Eye (tissue), 1 donor: ENCODE measurements at places on chromosomes 4 and X.

- no peak for DNase-seq
These were observed 77.9 kb downstream of the PALLD start for GRCh38 chr4:168574581-168575295.

- DNase-seq: no peak
These were observed 22.7 kb downstream of the F8A1 start for GRCh38 chrX:154908821-154909220.

- DNase-seq: peak; percentile 90
These were observed 999.0 kb upstream of the ADGRL3 start for GRCh38 chr4:60201052-60201673.

DNA sequence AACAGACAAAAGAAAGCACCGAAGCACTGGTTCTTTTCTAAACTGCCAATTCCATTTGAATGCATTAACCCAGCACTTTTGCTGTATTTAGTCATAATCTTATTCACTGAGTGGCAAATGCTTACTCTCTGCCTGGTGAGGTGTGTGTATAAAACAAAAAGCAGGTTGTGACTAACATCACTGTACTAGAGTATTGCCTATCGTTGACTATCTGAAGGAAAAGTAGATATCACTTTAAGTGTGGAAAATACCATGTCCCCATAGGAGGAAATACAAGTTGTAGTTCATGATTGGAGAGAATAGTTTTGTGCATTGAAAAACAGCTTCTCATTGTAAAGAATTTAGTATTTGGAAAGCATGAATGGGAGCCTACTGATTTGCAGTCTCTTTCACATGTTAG lies 2.7 kb downstream of the PDLIM5 start:
- DNase-seq: peak; percentile 46

GRCh38 chrX:13094374-13094773 lies 50.0 kb upstream of the FAM9C start:
- no peak for DNase-seq

DNA sequence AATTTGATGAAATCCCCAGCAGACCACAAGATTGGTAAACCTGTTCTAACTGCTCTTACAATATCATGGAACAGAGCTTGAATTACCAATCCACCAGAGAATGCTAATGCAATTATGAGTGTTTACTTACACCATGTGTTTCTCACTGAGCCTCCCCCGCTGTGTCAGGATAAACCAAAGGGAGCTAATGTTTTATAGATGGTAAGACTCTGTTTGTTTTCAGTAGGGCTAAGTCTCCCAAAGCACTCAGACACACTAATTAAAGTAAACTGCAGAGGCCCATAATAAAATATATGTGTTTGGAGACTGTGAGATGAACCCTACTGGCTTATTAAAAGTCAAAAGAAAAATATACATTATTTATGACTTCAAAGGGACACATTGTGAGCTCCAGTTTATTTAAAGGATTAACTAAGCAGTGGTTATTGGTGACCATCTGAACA lies 261.7 kb upstream of the FAM241A start:
- peak; percentile 51 for DNase-seq

DNA sequence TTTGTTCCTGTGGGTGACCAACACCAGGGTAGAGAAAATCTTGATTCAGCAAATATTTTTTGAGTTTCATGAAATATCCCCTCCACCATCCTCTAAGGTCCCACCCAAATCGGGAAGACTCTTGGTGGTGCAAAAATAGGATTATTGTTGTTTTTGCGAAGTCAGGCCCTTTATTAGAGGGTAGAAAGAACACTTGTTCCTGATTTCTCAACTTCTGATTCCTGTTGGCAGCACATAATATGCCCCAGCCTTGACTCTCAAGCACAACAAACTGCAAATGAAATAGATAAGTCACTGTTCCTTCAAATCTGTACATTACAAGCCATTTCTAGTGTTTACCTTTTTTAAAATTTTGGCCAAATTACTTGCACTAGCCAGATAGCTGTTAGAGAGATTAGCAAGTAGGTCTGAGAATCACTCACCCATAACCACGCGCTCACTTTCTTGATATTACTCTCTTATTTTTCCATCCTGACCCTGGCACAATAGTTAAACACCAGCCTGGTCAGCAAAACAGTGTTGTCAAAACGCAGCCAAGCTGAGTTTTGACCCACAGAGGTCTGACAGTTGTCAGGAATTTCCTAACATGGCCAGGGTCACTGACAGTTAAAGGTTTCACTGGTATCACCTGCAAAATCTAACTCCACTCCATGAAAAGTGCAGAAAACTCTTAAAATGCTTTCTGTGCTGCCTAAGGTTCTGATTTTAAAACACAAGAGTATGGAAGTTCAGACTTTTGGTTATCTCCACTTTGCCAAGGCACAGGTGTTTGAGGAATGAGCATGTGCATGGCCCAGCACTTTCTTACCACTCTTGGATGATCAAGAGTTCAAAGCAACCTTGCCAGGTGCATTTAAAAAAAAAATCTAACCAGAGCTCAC lies 69.8 kb downstream of the RBM47 start:
- DNase-seq: no peak

- peak; percentile 1 for DNase-seq
These were observed 3.4 kb downstream of the MAGEB5 start for GRCh38 chrX:26219351-26219750.

DNA sequence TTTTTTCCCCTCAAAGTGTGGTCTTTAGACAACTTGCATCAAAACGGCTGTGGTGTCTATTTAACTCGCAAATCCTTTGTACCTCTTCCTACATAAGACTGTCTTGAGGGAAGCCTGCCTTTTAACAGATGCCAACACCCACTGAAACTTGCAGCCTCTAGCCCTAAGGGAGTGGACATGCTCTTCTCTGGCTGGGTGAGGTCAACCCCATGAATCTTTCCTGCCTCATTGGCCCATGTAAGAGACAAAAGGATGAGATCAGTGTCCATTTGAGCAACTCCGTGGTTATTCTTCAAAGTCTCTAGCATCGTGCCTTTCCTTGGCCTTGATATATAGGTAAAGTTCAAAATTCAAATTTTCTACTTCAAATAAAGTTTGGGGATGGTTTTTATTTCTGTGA lies 134.7 kb downstream of the SHROOM3 start:
- no peak for DNase-seq

GRCh38 chrX:139692908-139693307 lies 15.1 kb downstream of the MCF2 start:
- DNase-seq: no peak

DNA sequence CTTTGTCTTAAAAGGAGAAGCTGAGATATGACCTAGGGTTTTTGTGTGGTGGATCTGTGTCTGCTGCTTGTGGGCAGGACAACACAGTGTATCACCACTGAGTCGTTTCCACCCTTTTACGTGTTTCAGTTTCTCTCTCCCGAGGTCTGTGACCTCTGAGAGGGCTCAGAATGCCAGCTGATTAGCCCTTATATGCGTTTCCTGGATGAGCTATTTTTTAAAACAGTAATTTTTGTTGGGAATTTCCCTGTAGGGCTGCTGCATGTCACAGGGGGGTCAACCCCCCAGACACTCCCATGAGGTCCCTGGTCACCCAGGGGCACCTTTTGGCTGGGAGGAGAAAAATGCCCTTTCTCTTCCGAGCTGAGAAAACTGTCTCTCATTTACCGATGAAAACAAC lies 170.4 kb upstream of the CASK start:
- no peak for DNase-seq

DNA sequence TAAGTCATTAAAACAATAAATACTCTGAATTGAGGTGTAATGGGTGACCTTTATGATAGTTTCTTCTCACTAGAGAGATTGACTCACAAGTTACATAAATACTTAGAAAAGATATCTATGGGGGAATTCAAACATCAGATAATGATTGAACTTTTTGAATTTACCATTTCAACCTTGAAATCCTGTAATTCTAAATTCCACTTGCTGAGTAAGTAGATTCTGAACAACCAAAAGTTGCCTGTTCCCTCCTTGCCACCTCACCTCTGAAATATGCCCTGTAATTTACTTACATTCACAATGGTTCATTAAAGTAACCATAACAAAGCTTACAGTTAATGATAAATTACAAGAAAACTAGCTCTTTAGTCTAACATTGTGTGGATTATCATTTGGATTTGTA lies 43.3 kb upstream of the SLC39A8 start:
- no peak for DNase-seq

GRCh38 chr4:11393551-11393950 lies 35.1 kb downstream of the HS3ST1 start:
- no peak for DNase-seq

DNA sequence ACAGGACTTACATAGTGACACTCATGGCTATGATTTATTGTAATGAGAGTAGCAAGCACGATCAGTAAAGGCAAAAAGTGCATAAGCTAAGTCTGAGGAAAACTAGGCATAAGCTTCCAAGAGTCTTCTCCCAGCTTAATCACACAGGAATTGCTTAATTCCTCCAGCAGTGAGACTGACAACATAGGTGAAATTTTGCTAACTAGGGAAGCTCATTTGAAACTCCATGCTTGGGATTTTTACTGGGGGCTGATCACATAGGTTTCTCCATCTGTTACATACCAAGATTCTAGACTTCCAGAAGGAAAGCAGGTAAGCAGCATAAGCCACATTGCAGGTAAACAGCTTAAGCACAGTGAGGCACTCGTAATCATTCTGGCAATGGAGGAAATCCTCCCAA lies 71.8 kb upstream of the FHDC1 start:
- DNase-seq: no peak

GRCh38 chr4:72969976-72970375 lies 99.5 kb downstream of the COX18 start:
- peak; percentile 38 for DNase-seq

DNA sequence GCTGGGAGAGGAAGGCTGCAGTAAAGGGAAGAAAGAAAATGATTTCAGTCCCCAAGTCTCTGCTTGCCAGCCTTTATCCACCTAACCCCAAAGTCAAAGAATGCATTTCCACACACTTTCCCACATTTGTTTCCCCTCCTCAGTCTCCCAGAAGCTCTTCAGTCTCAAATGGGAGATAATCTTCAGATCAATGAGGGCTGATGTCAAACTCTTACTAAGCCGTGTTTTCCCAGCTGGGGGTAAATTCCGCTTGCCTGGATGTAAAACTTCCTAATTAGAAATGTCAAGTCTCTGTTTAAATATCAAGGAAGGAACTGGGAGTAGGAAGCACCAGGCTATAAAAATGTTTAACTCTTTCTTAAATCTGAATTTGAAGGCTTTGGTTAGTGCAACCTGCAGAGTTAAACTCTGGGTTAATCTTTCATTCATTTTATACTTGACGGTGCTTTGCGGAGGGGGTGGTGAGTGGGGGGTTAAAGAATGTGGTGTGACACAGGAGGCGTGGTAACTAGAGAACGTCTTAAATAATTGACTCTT lies 601.4 kb upstream of the ACTRT1 start:
- DNase-seq: peak; percentile 12

GRCh38 chrX:150504397-150505182 lies 63.8 kb upstream of the MTM1 start:
- DNase-seq: no peak
